Activated CD4-positive, CD25-positive, alpha-beta regulatory T cell treated with anti-CD3 and anti-CD28 coated beads, Interleukin-2, amount 50 U/mL, for 16 hours (primary cell): ENCODE measurements at places on chromosomes 1 and 21.

DNA sequence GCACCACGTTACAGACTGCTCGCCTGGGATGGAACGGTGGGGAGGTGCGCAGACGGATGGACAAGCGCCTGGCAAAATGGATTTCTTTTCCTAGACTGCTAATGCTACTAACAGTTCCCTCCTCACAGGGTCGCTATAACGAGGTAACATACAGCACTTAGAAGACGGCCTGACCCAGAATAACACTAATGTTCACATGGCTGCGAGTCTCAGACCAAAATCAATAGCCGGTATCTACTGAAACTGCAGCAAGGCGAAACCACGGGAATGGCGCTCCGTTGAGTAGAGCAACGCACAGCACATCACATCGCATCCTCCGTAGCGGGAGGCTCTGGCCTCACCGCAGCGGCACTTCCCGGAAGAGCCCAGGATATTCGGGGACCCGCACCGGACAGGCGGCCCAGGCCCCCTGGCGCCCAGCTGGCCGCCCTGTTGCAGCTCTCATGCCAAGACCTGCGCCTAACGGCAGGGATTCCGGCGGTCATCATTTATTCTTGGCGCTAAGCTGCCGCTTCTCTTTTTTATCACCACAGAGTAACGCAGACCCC, 46.6 kb downstream of the VPS26C start:
- no peak for DNase-seq

GRCh38 chr1:204130981-204131892, 20.6 kb downstream of the ETNK2 start:
- no peak for DNase-seq

DNA sequence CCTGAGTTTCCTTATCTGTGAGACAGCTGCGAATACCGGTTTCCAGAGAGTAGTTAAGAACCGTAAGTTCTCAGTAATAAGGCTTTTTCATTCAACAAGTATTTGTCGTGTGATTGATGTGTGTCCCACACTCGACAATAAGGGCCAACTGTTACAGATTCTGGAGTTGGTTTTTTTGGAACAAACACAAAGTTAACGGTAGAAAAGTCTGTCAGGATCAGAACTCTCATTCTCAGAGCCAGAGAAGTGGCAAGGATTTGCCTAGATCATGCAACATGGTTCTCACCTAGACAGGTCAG, 837 bp downstream of the NUDC start:
- no peak for DNase-seq

- no peak for DNase-seq
These were observed 64.8 kb downstream of the TP53BP2 start for GRCh38 chr1:223780949-223781348.

- no peak for DNase-seq
These were observed 1.2 kb downstream of the SZRD1 start for GRCh38 chr1:16367968-16368890.

DNA sequence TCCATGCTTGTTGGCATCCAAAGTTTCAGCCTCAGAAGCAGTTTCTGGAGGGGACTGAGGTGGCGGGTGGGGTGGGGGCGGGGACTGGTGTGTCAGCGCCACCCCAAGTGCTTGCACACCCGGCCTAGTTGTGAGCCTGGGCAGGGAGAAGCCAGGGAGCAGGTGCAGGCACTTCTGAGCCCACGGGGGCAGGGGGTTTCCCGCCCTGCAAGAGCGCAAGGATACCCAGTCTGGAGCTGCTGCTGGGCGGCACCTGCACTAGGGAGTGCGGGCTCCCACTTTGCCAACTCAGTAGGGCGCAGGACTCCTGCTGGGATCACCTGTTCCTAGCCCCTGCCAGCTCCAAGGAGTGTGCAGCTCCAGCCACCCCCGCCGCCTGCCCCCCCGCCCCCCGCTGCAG, 33.5 kb downstream of the MAGI3 start:
- no peak for DNase-seq

DNA sequence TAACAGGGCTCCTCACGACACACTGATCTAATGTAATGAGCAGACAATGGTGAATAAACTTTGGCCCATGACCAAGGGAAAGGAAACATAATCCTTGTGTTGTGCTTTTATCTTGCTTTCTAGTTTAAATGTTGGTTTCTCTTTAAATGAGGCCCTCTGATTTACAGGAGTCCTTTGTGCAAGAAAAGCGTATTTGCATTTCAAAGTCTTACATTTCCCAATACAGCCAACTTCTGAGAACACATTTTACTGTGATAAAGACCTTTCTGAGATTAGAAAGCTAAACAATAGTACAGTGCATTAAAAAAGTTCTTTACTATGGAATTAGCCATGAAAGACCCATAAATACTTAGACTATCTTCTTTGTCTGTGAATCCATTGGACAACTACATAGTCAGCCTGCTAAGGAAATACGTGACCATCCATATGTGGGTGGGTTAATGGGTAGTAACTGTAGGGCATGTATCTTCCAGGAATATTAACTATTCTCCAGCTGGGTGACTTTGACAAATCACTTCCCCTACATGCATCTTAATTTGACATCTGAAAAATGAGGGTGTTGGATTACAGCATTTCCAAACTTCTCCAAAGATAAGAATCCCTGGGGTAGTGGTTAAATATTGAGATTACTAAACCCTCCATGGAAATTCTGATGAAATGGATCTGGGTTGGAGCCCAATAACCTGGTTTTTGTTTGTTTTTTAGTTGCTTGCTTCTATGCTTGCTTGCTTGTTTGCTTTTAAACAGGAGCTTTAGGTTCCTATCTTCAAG, 50.3 kb upstream of the USP1 start:
- DNase-seq: no peak
